Prostate gland (tissue), 2 donors: ENCODE measurements at places on chromosomes 12 and 14. TPM values are rescaled to one million over a fixed set of nuclear protein-coding genes. Genes with fewer than 3 reads are reported as not detected.

The CACNA2D4 gene
- 9.4 TPM for total RNA-seq

The PPM1H gene
- total RNA-seq, result 27.0 TPM

DNA sequence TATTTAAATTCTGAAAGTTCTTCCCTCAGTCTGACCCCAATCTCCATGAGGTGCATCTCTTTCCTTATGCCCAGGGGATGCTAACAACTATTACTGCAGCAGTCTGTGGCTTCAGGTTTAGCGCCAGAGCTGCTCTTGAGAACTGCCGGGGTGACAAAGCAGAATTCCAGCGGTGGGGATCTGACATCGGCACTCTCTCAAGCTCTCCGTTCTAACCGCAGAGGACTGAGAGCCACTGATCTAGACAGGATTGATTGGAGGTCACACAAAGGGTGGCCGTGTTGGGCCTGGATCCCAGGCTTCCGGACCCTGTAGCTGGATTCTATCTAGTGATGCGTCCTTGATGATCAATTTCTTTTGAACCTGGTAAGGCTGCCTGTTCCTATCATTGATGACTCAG, 155.6 kb upstream of the TMEM132C start:
- no peak for DNase-seq

- DNase-seq, result no peak
These were observed 132.0 kb downstream of the PPM1H start for GRCh38 chr12:62802984-62803383.

GRCh38 chr12:66379616-66380015, 77.3 kb downstream of the HELB start:
- no peak for DNase-seq
